LHCN-M2 (cell line): ENCODE measurements at places on chromosomes 7 and 10.

GRCh38 chr7:142690554-142691182 is 58.6 kb upstream of the PRSS1 start:
- no peak for DNase-seq

- DNase-seq = no peak
Observed at GRCh38 chr10:97071496-97071895, 114.3 kb downstream of the SLIT1 start.

GRCh38 chr10:111151595-111152307 is 74.9 kb downstream of the ADRA2A start:
- DNase-seq = no peak

DNA sequence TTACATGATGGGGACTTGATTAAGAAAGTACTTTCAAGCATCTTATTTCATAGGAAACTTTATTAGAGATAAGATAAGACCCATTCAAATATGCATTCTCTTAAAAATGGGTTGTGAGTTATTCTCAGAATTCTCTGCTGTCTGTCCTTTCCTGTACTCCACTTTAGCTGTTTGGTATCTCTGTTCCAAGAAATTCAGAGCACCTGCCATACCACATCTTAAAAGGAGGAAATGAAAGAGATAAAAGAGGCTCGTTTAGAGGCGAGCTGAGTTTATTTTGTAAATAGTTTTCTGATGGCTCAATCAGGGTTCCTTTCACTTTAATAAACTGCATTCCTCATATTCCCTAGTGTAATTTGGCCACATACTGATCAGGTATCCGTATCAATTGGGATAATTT is 87.2 kb downstream of the MDFIC start:
- peak; percentile 16 for DNase-seq

- DNase-seq = no peak
Observed at GRCh38 chr10:108523016-108523800, 1358.7 kb upstream of the SORCS1 start.

- no peak for DNase-seq
Observed at GRCh38 chr7:158052381-158053060, 535.1 kb downstream of the PTPRN2 start.

DNA sequence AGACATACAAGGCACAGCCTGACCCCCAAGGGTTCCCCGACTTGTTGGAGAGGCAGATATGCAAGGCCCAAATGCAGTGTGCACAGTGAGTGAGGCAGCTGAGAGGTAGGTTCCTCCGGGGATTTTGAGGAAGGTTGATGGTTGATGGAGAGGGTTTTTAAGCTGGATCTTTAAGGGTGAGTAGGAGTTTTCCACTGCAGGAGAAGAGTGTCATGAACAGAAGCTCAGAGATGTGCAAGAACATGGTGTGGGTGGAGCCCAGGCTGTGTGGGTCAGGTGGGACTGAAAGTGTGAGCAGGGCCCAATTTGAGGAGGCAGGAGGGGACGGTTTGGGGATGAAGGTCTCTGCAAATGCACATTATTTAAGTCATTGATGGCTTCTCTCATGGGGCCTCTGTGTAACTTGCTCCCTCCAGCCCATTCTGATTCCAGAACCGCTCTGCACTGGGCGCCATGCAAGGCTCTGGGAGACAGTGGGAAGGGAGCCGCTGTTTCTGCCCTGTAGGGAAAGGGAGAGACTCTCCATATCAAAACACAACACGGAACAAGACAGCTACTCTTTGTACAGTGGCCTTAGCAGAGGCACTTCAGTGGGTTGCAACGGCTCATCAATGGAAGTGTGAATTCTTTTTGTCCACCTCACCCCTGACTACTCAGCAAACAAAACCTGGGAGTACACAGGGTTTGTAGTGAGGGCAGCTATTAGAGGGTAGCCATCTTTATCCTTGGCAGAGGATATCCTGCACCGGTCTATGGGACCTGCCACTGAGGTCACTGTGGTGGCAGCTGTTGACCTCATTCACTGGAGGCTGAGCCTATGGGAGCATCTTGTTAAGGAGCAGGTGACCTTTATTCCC is 29.7 kb downstream of the RAMP3 start:
- peak; percentile 17 for DNase-seq

DNA sequence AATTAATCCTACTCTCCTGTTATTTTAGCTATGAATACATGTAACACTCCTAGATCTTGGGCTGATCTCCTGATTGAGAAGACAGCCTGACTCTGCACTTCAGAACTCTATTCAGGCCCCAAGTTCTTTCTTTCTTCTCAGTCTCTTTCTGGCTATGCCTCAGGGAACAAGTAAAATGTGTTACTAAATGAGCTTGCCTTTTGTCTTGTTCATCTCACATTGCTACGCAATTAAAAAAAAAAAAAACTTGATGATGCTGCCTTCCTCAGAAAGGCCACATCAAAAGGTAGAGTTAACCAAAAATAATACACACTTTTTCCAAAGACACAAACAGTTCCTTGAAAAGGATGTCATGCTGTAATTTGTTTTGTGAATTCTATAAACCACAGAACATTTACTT is 258.1 kb downstream of the TWIST1 start:
- DNase-seq = peak; percentile 41

DNA sequence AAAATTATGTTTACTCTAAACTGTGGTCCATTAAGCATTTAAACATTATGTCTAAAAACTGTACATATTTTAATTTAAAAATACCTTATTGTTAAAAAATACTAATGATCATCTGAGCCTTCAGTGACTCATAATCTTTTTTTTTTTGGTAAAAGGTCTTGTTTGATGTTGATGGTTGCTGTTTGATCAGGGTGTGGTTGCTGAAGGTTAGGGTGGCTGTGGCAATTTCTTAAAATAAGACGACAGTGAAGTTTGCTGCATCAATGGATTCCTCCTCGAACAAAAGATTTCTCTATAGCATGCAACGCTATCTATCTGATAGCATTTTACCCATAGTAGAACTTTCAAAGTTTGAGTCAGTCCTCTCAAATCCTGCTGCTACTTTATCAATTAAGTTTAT is 180.0 kb upstream of the AHR start:
- DNase-seq = no peak

- no peak for DNase-seq
Observed at GRCh38 chr7:139830292-139830691, 1.2 kb downstream of the TBXAS1 start.

- DNase-seq = peak; percentile 16
Observed at GRCh38 chr7:50982626-50983025, 199.9 kb upstream of the GRB10 start.

DNA sequence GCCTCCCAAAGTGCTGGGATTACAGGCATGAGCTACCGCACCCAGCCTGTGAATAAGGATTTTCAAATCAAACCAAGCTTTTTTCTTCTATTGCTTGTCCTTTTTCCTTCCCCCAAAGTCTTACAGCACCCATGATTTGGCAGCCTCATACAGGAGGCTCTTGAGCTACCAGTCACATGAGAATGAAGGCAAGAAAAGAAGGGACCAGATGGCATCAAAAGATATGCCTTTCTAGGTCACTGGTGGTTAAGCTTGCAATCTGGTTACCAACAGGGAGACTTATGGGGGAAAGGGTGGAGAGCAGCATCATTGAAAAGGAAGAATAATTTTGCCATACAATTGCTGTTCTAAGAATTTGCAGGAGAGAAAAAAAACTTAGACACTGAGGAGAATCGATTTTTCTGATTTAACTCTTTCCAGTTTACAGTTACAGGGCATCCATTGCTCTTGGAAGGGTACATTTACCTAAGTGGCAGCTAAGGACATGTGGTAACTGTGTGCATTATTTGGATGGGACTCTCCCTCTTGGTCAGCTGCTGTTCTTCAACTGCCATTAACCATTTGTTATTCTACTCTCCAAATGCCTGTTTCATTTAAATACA is 29.5 kb downstream of the SMNDC1 start:
- DNase-seq = no peak

GRCh38 chr7:132480534-132480933 is 95.7 kb downstream of the PLXNA4 start:
- DNase-seq = no peak

DNA sequence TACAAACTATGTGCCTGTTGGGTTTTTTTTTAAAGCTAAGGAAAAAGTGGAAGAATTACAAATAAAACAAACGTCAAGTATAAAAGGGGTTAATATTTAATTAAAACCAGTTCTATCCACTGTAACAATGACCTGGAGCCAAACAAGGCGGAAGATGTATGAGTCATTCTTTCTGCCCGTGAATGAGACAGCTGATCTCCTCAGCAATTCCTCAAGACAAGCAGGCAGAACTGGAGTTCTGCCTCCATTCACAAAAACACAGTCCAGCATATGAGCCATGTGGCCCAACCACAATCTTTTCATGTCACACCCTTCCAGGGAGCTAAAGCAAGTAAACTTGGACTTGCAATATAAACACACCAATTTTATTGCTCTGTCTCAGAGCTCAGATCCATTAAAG is 8.4 kb downstream of the ETV1 start:
- DNase-seq = peak; percentile 99

DNA sequence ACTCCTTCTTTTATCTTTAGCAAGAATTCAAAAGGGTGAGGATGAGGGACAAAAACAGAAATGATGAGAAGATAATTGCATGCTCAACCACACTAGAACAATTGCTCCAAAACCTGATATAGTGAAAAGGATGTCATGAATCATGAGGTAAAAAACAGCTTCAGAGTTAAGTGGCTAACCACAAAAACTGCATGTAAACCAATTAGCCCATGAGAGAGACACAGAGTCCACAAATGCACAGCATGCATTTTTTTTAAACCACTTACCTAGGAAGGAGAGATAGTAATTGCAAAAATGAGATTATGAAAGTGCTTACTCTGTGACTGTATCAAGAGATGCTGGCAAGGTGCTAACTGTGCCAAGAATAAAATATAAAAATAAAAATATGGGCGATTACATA is 132.9 kb downstream of the MBL2 start:
- DNase-seq = peak; percentile 59

- DNase-seq = no peak
Observed at GRCh38 chr10:120507651-120508050, 50.6 kb downstream of the PLPP4 start.

DNA sequence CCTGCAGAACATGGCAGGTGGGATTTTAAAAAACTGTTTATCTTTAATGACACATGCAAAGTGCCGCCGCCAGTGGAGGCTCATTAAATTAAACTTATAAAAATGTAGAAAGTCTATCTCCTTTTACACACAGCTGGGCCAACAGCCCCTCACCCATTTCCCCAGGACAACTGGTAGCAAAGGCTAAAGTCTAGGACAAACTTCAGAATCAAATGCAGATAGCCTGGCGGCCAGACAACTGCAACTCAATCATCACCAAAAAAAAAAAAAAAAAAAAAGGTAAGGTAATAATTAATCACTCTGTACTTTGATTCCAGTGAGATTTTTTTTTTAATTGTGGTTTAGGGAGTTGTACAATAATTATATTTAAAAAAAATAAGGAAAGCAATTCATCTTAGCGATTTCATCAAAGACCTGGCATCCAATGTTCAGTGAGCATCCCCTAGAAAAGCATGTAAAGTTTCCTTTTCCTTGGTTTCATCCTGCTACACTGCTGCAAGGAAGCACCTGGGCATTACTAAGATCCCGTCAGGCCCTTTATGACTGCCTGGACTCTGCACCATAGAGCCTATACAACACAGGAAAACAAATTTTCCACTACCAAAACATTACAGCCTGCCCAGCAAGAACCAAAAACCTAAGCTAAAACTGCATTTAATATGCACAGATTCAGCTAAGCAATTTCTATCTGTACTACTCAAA is 98.5 kb downstream of the GRB10 start:
- DNase-seq = no peak

- DNase-seq = no peak
Observed at GRCh38 chr7:29379551-29379950, 184.1 kb upstream of the PRR15 start.

- peak; percentile 62 for DNase-seq
Observed at GRCh38 chr7:136036336-136036735, 59.2 kb upstream of the MTPN start.

- peak; percentile 24 for DNase-seq
Observed at GRCh38 chr10:3902809-3903410, 117.9 kb upstream of the KLF6 start.

GRCh38 chr10:34551295-34551694 is 263.8 kb downstream of the PARD3 start:
- no peak for DNase-seq

DNA sequence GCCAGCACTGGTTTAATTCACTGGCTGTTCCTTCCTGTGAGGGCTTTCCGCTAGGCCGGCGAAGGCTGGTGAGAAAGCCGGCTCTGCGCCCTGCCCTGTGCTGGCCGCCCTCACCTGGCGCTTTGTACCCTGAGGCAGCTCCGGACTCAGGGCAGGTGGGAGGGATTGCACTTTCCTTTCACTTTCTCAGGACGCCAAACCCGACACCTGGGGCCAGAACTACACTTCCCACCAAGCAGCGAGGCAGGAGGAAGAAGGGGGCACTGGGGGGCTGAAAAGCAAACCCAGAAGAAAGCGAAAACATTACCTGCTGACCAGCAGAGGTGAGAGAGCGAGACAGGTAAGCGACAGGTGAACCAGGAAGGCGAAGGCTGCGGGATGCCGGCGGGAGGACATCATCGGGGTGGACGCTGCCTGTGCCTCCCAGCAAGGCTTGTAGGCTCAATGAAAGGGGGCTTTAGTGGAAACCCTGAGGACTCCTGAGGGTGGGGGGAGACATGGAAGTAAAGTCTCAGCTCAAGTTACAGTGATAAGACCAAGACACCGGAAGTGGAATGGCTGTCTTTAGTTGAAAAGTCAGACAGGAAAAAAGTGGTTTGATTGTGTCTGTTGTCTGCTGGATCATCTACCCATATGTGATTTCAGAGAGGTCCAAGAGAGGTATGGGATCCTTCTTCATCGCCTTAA is at the start of gene RAB19:
Gene RAB19 (plus strand): TSS at position 181 of the 687 bp plus-strand sequence. CDS start 3,589 bp downstream, outside the sequence.
- DNase-seq = no peak

DNA sequence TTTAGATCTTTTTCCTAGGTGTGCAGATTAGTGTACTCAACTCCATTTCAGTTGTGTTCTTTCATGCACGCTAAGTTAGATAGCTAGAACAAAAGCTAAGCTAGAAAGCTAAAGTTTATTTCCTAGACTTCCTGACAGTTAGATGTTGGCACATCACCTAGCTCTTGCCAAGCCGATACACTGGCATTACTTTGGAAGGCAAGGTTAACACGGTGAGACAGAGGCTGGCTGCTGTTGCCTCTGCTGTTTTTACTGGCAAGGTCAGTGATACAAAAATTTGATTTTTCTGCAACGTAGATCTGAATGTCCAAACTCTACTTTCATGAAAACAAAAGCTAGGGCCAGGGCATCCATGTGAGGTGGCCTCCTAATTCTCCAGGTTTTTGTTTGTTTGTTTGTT is 203.4 kb downstream of the IMMP2L start:
- no peak for DNase-seq

DNA sequence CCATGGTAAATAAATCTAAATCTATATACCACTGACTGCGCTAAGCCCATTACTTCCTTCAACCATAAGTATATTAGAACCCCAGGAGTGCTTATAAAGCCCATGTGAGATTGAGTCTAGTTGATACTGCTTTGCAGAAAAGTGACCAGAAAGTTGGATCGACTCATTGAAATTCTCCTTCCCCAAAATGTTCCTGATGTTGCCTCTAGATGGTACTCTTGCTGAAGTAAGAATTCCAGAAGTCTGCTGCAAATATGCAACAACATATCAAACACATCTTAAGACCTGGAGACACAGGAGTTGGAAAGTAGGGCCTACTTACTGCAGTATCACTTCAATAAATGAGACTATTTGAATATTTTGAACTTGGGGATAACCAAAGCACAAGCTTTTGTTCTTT is 550.8 kb downstream of the IPMK start:
- DNase-seq = peak; percentile 50
